ENCODE measurements at places on chromosomes 4 and X.

DNA sequence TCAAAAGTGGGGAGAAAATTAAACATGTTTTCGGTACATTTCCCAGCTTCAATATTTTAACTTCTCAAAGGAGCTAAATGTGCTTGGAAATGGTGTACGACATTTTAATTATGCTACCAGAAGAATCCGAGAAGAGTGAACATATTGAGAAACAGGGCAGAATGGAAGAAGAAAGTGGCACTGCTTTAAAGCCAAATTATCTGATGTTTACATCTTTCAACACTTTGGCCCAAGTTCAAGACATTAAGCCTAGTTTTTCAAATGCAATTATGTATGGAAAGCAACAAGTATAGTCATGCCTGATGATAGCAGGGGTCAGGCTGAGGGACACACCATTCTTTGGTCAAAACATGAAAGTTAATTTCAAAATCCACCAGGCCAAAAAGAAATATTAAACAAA, 577.9 kb upstream of the ZFP42 start:
- DNase-seq, result no peak

GRCh38 chr4:137519406-137519805, 12.9 kb downstream of the PCDH18 start:
- DNase-seq, result no peak

GRCh38 chrX:121307449-121307848, 260.0 kb downstream of the GLUD2 start:
- no peak for DNase-seq

GRCh38 chr4:143407474-143407873, 70.8 kb downstream of the GAB1 start:
- DNase-seq, result no peak

GRCh38 chr4:37981844-37982720, 21.9 kb downstream of the PTTG2 start:
- no peak for DNase-seq

- no peak for DNase-seq
Measured at GRCh38 chr4:76688619-76689144, 209.3 kb downstream of the SOWAHB start.

GRCh38 chr4:164212134-164212533, 541.8 kb upstream of the SMIM31 start:
- DNase-seq, result no peak

DNA sequence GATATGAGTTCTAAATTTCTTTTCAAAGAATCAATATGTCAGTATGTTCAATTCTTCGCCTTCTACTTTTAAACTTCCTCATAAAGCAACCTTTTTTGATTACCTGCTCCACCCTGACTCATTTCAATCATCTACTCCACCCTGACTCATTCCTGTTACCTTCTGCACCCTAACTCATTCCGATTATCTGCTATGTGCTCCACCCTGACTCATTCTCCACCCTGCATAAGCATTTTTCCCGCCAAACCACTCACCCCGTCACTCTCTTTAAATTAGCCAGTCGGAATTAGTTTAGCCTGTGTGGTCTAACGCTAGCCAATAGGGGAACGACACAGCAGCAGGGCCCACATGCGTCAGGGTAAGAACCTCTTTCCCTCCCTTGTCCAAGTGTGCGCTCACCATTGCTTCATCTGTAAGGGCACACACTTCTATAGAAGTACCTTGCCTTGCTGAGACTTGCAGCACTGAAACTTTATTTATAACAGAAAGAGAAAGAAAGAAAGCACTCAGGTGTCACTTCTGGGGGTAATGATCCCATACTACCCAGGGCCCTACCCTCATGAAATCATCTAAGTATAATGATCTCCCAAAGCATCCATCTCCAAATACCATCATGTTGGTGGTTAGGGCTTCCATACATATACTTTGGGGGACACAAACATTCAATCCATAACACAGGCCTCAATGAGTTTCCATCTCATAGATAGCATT, 875.2 kb downstream of the RAPGEF2 start:
- DNase-seq, result no peak

DNA sequence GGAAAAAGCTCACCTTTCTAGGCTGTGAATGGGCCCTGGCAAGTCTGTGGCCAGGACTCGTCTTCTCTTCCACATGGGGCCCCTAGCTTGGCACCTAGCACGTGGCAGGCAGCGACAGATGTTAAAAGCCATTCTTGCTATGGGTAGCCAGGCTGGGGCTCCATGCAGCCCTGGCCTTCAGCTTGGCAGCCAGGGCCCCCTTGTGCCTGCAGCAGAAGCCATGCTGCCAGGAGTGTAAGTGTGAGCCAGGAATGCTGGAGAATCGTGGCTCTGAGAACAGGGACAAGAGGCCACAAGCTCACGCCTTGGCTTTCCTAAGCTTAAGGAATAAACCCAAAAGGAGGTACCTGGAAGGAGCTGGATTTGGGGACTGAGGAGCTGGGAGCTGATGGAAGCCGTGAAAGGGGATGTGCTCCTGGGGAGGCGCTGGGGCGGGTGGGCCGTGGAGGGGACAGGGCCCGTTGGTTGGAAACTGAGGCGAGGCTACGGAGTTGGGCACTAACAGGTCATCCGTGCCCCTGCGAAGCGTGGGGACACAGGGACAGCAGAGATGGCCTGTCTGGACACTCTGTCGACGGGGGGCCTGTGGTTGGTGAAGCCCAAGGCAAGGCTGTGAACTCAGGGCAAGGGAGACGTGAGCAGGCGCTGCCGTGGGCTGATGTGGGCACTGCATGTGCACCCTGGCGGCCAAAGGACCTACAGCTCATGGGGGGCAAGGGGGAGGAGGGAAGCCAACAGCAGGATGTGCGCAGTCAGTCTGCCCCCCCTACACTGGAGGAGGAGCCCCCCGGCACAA, 895 bp upstream of the OPN1LW start:
- DNase-seq, result no peak

DNA sequence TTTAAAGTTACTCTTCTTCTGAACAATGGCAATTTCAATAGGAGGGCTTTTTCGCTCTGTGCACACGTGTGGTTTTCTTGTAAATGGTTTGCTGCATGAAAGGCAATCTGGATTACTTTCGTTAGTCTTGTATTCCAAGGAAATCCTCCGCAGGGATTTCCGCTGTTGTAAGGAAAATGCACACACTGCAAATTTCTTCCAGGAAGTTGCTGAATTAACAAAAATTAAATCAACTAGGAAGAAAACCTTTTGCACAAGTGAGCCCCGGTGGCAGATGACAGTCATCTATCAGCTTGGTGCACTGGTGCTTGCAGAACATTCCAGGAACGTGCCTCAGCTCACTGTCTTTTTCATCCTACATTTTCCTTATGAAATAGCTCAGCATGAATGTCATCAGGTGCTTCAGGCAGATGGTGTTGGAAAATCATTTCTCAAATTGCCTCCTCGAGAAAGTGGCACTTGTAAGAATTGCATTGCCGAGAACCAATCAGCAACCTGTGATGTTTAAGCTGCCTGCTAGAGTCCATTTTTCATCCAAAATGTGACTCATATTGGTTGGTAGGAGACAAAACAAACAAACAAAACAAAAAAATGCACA, 272.4 kb upstream of the VCX start:
- no peak for DNase-seq

GRCh38 chr4:64814616-64815015, 405.4 kb upstream of the TECRL start:
- no peak for DNase-seq

- DNase-seq, result no peak
Measured at GRCh38 chr4:20617678-20618396, 82.4 kb upstream of the PACRGL start.

GRCh38 chrX:98357146-98357545, 1473.4 kb downstream of the RPA4 start:
- DNase-seq, result no peak

DNA sequence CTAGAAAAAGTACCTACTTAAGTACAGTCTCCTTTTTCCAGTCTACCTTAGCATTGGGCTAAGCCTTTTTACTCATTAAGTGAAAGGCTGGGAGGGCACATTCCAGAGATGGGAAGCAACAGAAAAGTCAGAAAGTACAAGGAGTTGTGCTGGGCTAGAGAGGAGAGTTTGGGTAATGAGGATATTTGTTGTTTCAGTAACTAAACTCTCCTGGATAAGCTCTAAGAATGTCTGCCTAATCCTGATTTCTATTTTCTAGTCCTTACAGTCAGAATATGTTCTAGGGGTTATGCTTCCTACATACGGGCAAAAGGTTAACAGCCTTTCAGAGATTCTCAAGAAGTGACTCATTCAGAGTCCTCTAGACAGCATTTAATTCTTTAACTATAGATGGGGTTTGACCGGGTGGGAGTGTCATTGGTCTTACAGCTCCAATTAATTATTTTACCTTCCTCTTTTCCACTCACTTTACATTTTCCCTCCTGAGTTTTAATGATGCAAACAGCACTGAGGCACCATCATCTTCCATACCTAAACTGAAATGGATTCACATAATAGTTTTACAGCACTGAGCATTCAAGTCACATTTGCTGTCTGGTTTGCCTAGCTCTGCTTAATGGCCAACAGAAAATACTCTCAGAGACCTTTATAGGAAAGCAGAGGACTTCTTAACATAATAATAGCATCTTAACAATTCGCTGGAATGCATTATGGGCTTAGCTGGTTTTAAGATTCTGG, 42.9 kb downstream of the USP26 start:
- DNase-seq, result no peak

DNA sequence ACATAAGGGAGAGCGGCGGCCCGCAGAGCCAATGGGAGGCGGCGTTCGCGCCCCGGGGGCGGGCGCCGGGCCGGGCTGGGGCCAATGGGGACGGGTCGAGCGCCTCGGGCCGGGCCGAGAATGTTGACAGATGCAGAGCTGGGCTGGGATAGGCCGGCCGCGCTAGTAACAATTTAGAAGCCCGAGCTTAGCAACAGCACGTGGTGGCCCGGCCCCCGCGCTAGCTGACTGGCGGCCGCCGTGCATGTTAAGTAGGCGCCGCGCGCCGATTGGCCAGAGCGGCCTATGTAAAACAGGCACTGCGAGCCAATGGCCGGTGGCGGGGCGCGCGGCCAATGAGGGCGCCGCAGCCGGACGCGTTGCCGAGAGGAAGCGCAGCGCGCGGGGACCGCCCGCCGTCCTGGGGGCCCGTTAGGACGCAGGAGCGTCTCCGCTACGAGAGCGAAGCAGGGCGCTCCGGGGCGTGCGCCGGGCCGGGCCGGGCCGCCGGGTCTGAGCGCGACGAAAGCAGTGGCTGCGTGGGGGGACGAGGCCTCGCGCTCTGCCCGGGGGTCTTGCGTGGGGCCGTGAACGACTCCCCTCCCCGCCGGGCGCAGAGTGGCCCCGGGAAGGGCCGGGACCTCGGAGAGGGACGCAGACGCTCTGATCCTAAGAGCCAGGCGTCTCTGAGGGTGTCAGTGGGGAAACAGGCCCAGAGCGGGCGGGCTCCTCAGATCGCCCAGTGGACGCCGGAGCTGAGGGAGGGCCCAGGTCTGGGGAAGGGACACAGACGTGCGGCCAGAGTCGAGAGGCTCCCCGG, 435 bp upstream of the MXD4 start:
- peak; percentile 96 for DNase-seq

- no peak for DNase-seq
Measured at GRCh38 chrX:97639526-97639925, 755.8 kb downstream of the RPA4 start.

GRCh38 chrX:55874807-55875206, 157.3 kb downstream of the RRAGB start:
- DNase-seq, result no peak

GRCh38 chr4:108168671-108169523, at the start of gene LEF1:
TSS of gene LEF1 (minus strand) at chr4:108168932. CDS start at chr4:108167767, 1,165 bp downstream.
- peak; percentile 73 for DNase-seq

- no peak for DNase-seq
Measured at GRCh38 chr4:125155251-125155650, 159.5 kb upstream of the FAT4 start.

DNA sequence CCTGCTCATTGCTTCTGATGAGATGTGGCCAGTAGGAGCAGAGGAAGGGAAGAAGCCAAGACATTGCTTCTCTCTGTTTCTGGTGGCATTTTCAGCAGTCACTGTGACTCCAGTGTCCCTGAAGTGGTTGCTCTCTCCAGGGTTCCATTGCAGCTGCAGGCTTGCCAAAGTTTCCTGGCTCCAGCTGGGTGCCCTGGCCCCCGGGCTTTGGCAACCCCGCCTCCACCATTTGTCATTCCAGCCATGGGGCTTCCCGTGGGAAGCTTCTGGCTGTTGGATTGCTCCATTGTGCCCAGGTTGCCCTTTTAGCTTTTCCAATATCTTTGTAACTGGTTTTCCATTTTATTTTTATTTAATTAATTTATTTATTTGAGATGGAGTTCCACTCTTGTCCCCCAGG, 12.7 kb downstream of the FGFBP1 start:
- DNase-seq, result no peak

- no peak for DNase-seq
Measured at GRCh38 chr4:3253808-3254207, 4.8 kb downstream of the MSANTD1 start.

DNA sequence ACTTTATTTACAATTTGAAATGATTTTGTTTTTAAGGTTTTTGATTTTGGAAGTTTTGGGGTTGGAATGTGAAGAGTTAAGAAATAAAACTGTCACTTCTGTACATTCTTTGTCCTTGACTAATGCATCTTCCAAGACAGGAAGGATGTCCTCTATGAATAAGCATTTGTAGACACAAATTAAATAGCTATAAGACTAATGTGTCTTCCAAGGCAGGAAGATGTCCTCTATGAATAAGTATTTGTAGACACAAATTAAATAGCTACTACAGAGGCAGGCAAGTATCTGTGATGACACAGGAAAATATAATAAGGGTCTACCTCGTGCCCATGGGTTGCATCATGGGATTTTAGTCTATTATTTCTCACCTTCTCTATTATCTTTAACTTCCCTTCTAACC, 14.5 kb downstream of the PRSS48 start:
- DNase-seq, result no peak
